ENCODE measurements at places on chromosomes 1 and 21.
A peak's percentile ranks its signal among the peaks of the same experiment; 100 is the strongest.

DNA sequence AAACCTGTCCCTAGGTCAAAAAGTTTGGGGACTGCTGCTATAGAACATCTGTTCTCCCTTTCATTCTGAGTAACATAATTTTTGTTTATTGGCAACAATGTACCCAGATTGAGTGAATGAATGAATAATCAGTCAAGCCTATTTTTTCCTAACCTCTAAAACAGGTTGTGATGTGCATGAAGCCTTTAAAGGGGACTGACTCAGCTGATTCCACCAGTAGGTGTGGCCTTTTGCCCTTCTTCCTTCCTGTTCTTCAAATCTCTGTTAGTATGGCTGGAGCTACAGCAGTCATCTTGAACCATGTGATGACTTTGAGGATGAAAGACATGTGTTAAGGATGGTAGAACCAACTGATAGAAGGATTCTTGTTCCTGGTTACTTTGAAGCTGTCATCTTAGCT is 476.1 kb downstream of the NUF2 start:
- H3K36me3 ChIP-seq: no peaks in the 10 kb centered on the region
- DNase-seq: no peak
- H3K4me1 ChIP-seq: no peaks in the 10 kb centered on the region
- no peak overlapping the region for H3K27ac ChIP-seq
- no peaks in the 10 kb centered on the region for H3K27me3 ChIP-seq

DNA sequence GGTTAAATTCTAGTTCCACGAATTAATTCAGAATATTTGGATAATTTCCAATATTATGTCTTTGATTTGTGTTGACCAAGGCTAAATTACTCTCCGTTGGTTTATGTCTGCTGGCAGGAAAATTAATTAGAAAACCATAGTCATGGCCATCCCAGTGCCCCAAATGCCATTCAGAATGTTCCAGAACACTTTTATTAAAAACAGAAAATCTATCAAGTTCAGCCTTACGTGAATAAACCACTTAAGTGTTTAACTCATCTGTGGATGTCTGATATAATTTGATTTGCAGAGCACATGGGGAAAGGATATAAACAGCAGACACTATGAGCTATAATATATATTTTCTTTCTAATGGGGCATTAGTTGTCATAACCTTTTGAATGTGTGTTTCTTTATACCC is 480.7 kb downstream of the MRPL39 start:
- no peaks in the 10 kb centered on the region for H3K27me3 ChIP-seq
- no peak overlapping the region for H3K27ac ChIP-seq
- no peaks in the 10 kb centered on the region for H3K36me3 ChIP-seq
- no peak overlapping the region for H3K4me3 ChIP-seq

- no peak overlapping the region for H3K4me3 ChIP-seq
- no peaks in the 10 kb centered on the region for H3K4me1 ChIP-seq
- H3K27me3 ChIP-seq: peaks cover 17% of the 10 kb centered on the region
- H3K36me3 ChIP-seq: no peaks in the 10 kb centered on the region
Observed at GRCh38 chr1:239951511-239952140, 140.1 kb upstream of the FMN2 start.

GRCh38 chr1:6427441-6428390 is 3.1 kb downstream of the ESPN start:
- H3K4me1 ChIP-seq: peaks cover 27% of the 10 kb centered on the region
- peaks cover 54% of the 10 kb centered on the region for H3K27me3 ChIP-seq
- DNase-seq: no peak
- no peak overlapping the region for H3K4me3 ChIP-seq
- H3K36me3 ChIP-seq: no peaks in the 10 kb centered on the region

DNA sequence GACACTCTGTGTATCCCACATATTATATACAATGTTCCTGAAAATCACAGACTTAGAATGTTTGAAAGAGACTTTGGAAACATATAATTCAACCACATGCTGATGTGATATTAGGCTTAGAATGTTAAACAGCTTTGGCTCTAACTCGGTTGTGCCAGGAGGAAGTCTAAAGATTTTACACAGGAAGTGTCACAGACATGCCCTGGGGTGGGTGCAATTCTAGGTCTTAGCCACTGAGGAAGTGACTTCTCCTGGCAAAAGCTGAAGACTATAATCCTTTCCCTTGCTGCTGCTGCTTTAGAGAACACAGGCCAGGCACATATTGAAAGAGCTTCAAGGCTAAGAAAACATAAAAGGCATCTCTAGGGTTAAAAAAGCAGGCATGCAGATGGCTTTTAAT is 51.0 kb downstream of the RPL5 start:
- H3K36me3 ChIP-seq: no peaks in the 10 kb centered on the region
- H3K27ac ChIP-seq: no peak overlapping the region
- H3K4me3 ChIP-seq: no peak overlapping the region

DNA sequence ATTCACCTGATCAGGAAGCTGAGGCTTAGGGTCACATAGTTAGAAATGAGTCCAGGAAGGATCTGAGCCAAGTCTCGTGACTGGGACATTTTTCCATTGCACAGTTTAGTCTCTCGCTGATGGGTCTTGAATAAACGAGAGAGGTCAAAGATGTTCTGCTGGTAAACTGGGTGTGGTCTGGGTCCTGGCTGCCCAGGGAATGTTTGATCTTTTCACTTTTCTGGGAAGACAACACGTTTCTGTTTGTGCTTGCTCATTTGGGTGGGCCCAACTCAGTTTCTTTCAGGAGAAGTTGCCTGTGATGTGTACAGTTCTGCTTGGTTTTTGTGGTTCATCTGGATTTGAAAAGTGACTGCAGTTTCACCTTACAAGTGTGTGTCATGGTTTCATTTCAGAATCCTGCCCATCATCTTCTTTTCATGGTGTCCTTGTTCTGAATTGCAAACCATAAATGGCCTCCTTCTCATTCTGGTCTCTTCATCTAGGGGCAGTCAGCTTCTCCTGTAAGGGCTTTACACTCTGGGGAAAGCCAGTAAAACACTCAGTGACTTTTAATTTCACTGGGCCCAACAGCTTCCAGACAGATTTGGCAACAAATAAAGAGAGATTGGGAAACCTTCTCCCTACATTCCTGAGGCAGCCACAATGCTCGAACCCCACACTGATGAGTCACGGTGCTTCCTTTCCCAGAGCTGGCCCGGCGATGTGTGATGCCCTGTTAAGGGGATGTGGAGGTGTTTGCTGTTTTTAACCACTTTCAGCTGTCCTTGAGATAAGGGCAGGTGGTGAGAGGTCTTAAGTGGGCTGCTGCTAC is 7.2 kb upstream of the TACSTD2 start:
- no peaks in the 10 kb centered on the region for H3K4me1 ChIP-seq
- no peaks in the 10 kb centered on the region for H3K27me3 ChIP-seq
- peak overlapping the region; percentile 76 for H3K27ac ChIP-seq
- H3K4me3 ChIP-seq: no peak overlapping the region

DNA sequence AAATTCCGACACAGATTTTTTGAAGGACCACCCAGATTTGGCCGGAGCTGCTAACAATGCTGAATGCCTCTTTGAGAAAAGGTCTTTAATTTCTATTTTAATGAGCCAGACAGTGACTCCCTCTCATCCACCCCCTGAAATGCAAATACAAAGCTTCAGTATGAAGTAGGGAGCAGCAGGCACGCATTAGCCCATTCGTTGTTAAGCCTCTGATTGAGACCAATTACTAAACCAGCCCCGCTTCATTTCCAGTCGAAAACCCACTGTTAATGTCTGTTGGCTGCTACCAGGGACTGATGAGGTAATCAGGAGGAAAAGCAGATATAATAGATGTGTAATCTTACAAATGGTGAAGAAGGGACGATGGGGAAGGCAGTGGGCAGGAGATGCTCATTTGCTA is 4.8 kb upstream of the C8A start:
- no peak for DNase-seq
- no peak overlapping the region for H3K27ac ChIP-seq
- H3K4me3 ChIP-seq: no peak overlapping the region
- H3K27me3 ChIP-seq: no peaks in the 10 kb centered on the region

- H3K36me3 ChIP-seq: no peaks in the 10 kb centered on the region
- DNase-seq: no peak
- H3K4me3 ChIP-seq: no peak overlapping the region
- no peaks in the 10 kb centered on the region for H3K27me3 ChIP-seq
- no peak overlapping the region for H3K27ac ChIP-seq
- no peaks in the 10 kb centered on the region for H3K4me1 ChIP-seq
Observed at GRCh38 chr1:22157359-22157966, 14.6 kb upstream of the WNT4 start.

- H3K4me1 ChIP-seq: peaks cover 3% of the 10 kb centered on the region
- no peak for DNase-seq
- H3K27me3 ChIP-seq: no peaks in the 10 kb centered on the region
- H3K27ac ChIP-seq: no peak overlapping the region
Observed at GRCh38 chr1:214404154-214404553, 123.2 kb downstream of the SMYD2 start.

DNA sequence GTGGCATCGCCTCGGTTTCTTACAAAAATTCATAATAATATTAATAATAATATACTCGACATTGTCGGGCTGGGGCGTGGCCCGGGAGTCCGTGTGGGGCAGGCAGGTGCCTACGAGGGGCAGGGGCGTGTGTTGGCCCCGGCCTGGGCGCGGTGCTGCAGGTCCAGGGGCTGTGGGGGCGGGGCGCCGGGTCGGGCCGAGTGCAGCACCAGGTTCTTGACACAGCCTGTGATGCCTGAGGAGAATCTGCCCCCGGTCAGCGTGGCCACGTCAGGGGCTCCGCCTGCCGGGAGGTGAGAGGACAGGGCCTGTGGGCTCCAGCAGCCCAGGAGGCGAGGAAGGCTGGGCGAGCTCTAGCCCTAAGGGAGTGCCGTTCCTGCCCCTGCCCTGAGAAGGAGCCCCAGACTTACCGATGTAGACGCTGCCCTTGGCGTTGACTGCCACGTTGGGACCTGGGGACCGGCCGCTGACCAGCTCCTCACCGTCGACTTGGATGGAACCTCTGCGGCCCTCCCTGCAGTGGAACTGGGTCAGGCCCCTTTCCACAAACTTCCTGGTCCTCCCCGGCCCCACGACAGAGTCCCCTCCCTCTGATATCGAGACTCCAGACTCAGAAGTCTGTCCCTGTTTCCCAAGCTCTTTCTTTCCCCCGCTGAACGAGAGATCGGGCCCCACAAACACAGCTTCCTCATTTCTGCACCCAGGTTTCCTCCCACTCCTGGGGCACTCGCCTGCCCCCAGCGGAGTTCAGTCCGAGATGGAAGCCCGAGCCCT is 11.3 kb downstream of the LDLRAD2 start:
- no peak for DNase-seq
- no peaks in the 10 kb centered on the region for H3K27me3 ChIP-seq
- H3K36me3 ChIP-seq: peaks cover 80% of the 10 kb centered on the region
- H3K4me1 ChIP-seq: peaks cover 8% of the 10 kb centered on the region
- no peak overlapping the region for H3K27ac ChIP-seq

- H3K27me3 ChIP-seq: no peaks in the 10 kb centered on the region
- H3K4me1 ChIP-seq: no peaks in the 10 kb centered on the region
- no peak overlapping the region for H3K27ac ChIP-seq
- no peak for DNase-seq
Observed at GRCh38 chr1:208273386-208274017, 29.3 kb upstream of the PLXNA2 start.

DNA sequence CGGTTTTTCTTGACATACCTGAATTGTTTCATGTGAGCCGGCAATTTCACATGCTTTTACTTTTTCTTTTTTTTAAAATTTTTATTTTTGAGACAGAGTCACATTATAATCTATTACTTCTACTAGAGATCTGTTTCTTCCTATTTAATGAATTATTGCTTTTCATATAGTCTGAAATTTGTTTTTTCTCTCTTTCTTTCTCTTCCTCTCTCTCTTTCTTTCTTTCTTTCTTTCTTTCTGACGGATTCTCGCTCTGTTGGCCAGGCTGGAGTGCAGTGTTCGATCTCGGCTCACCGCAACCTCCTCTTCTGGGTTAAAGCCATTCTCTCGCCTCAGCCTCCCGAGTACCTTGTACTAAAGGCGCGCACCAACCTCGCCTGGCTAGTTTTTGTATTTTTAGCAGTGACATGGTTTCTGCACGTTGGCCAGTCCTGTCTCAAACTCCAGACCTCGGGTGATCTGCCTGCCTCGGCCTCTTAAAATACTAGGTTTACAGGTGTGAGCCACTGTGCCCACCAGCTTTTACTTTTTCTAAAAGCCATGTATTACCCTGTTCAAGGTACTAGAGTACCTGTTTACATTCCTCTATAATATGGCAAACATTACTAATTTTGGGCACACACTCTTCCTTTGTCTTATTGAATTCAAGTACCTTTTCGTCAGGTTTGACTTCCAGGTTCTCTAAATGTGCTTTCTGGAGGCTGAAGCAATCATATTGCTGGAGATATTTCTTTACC is 86.5 kb upstream of the RHOU start:
- no peak overlapping the region for H3K4me3 ChIP-seq
- peak; percentile 64 for DNase-seq
- no peak overlapping the region for H3K27ac ChIP-seq
- H3K36me3 ChIP-seq: no peaks in the 10 kb centered on the region

DNA sequence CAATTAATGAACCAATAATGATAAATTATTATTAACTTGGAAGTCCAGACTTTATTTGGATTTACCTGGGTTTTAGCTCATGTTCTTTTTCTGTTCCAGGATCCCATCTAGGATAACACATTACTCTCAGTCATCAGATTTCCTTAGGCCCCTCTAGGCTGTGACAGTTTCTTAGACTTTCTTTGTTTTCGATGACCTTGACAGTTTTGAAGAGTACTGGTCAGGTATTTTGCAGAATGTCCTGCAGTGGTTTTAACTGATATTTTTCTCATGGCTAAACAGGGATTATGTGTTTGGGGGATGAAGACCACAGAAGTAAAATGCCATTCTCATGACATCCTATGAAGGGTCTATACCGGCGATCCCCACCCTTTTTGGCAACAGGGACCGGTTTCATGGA is 144.0 kb downstream of the NAV1 start:
- DNase-seq: no peak
- no peak overlapping the region for H3K27ac ChIP-seq
- peaks cover 13% of the 10 kb centered on the region for H3K4me1 ChIP-seq
- H3K36me3 ChIP-seq: peaks cover 3% of the 10 kb centered on the region
- no peak overlapping the region for H3K4me3 ChIP-seq

DNA sequence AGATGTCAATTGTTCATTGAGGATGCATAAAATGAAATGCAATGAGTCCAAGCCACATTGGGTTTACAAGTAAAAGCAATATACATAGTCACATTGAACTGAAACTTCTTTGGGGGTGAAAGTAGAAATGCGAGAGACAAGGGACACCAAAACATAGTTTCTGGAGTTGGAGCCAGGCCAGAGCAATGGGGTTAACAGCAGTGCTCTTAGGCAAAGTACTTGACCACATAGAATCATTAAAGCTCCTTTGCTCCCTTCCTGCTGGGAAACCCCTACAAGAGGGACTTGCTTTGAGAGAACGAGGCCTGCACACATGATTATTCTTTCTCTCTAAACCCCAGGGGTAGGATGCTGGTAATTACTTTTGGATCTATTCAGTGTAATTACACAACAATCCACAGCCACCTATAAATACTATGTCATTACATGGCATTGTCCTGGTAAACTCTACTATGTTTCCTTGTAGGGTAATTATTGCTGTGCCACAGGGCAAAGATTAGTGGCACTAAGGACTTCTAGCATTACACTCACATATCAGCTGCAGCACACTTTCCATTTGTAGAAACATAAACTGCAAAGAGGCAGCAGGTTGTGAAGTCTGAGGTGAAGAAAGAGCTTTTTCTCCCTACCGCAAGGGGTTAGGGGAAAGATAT is 421.6 kb upstream of the PBX1 start:
- H3K27me3 ChIP-seq: no peaks in the 10 kb centered on the region
- no peak overlapping the region for H3K27ac ChIP-seq
- H3K4me3 ChIP-seq: no peak overlapping the region
- DNase-seq: no peak

GRCh38 chr1:32989160-32990050 is 24.8 kb upstream of the RNF19B start:
- H3K4me3 ChIP-seq: no peak overlapping the region
- H3K36me3 ChIP-seq: no peaks in the 10 kb centered on the region
- peak overlapping the region; percentile 67 for H3K27ac ChIP-seq
- H3K27me3 ChIP-seq: no peaks in the 10 kb centered on the region

GRCh38 chr1:22919341-22920025 is 53.2 kb downstream of the LACTBL1 start:
- H3K27me3 ChIP-seq: no peaks in the 10 kb centered on the region
- H3K4me1 ChIP-seq: peaks cover 27% of the 10 kb centered on the region
- no peak overlapping the region for H3K27ac ChIP-seq
